ENCODE measurements at places on chromosomes 12 and 14.

GRCh38 chr12:39892146-39892545, 213.7 kb downstream of the SLC2A13 start:
- no peak for DNase-seq

DNA sequence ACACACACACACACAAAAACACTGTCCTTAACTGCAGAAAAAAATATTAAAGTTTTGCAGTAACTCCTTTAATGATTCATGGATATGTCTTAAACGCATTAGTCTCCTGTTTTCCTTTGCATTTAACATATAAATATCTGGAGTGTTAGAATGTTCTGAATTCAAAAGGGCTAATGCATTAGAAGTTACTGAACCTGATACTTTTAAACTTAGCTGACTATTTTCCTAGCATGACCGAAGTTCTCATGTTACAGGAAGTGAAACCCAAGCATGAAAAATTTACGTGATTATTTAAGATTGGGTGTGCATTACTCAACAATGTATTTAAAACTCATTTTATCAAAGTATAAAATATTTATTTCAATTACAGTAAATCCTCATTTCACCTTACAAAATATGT, 791.2 kb downstream of the FLRT2 start:
- DNase-seq: no peak

- DNase-seq: no peak
Observed at GRCh38 chr14:61326847-61327246, 5.5 kb downstream of the PRKCH start.

DNA sequence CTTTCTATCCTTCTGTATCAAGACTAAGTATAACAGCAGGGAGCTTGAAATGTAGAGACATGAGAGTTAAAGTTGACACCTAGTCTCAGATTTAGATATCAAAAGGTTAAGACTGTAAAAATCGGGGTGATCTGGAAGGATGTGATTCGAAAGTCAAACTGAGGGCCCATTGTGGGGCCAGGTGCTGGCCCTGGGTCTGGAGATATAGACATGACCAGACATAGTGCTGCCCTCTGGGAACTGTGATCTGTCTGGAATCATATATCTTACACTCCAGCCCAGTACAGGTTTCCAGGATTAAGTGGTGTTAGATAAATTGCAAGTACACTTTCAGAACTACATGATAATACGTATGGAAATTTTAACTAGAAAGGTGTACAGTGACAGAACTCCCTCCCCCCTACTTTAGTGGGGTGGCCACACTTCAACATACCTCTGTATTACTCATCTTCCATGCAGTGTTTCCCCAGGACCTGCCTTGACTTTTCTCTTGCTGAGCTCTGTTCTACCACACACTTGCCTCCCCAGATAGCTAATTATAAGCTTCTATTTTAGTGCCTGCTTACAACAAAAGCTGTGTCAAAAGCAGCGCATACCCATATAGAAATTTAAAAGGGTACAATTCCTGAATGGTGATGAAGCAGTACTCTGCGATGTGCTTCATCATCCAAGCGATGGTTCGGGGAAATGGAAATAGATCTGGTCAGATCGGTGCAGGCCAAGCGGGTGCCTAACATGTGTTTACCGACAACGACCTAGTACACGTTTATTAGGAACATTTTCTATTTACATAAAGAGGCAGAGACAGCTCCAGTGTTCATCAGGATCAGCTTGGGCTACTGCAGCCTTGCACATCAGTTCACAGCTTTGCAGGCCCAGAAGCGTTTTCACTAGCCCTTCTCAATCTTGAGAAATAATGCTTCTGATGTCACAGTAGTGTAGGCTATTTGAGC, 68.7 kb downstream of the ARF6 start:
- no peak for DNase-seq

DNA sequence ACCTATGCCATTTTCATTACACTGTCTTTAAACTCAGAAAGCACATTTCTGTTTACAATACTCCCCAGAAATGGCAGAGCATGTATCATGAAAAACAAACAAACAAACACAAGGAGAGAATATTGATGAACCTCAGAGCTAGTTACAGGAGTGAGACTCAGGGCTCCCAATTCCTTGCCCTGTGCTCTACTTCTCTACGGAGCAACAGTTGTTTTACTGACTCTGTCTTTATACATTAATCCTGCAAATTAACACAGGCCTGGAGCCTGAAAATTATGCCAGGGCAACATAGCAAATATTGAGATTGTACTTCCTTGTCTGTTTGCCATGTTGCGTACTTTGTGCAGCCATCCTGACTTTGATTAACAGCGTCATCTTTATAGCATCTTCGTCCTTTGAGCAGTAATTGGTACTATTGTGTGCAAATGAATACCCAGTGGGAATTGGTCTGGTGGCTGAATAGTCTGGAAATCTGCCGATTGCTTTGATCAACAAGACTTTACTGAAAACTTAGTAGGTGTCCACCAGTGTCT, 15.2 kb upstream of the AKAP6 start:
- DNase-seq: no peak
